ENCODE measurements at places on chromosomes 2 and 18.

DNA sequence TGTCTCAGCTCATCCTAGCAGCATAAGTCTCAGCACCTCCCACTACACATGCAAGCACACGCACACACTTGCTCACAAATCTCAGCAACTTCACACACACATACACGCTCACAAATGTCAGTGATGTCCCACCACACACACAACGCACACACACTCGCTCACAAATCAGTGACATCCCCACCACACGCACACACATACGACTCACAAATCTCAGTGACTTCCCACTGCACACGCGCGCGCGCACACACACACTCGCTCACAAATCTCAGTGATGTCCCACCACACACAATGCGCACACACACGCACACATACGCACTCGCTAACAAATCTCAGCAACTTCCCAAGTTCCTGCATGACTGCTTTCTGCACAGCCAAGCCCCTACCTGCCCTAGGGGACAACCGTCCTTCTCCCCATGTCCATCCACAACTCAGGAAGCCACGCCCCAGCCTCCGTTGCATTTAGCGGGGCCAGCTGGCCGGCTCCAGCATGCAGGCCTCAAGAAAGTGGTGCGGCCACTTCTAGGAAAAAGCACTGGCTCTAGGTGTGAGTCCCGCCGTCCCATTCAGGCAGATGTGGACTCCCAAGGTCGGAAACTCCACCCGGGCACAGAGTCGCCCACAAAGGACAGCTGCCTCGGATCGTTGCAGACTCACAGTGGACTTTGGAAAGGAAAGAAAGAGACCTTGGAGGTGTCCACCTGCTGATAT lies 180.1 kb upstream of the SALL3 start:
- no peak for DNase-seq

- DNase-seq: no peak
These were observed 119.9 kb upstream of the ACVR1C start for GRCh38 chr2:157748371-157749142.

DNA sequence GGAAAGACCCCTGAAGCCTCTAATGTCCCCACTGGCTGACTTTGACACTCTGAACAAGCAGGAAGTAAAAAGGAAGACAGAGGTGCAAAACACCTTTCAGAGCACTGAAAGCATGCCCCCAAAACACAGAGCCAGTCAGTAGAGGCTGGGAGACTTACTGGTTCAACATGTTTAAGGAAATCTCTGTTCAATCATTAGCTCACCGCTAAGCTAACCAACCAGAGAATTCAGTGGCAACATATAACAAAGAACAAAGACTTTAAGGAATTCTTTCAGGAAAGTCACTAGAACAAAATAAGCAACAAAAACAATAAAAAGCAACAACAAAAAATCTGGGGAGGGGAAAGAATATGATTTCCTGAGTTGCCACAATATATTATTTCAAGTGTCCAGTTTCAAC lies 24.1 kb upstream of the RNU4ATAC start:
- DNase-seq: no peak

DNA sequence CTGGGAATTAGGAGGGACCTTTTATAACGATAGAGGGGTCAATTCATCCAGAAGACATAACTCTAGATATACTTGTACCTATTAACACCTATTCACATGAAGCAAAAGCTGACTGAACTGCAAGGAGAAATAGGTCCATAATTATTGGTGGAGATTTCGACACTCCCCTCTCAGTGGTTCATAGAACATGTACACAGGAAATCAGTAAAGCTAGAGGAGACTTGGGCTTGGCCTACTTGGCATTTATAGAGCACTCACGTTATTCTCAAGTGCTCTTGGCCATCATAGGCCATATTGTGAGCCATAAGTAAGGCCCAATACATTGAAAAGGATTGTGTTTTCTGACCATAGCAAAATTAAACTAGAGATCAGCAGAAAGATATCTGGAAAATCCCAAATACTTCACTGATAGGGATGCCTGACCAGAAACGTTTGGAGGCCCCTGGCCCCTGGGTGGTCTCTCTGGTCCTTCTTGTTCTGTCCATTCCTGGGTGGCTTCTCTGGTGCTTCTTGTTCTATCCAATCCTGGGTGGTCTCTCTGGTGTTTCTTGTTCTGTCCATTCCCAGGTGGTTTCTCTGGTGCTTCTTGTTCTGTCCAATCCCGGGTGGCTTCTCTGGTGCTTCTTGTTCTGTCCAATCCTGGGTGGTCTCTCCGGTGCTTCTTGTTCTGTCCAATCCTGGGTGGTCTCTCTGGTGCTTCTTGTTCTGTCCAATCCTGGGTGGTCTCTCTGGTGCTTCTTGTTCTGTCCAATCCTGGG lies 49.0 kb downstream of the SNED1 start:
- DNase-seq: no peak

GRCh38 chr18:59276047-59276446 lies 2.8 kb upstream of the RAX start:
- no peak for DNase-seq

- no peak for DNase-seq
These were observed 67.2 kb downstream of the CD8B2 start for GRCh38 chr2:106554411-106554810.

- DNase-seq: peak; percentile 64
These were observed 578.6 kb upstream of the RAB6C start for GRCh38 chr2:129400826-129401225.

DNA sequence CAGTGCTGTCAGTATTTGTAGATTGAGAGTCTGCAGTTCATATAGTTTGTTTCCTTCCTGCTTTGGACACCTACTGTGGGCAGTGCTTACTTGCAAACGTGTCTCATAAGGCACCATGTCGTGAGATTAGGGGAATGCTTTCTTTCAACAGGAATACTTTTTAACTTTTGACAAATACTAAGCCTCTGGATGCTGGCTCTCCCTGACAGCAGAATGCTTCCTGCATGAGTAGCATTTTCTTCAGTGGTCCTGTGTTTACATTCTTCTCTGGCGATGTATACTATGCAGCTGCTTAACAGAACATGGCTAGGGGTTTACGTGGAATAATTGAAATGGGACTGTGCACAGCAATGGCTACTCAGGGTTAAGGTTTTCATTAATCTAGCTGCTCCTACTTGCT lies 807.5 kb downstream of the MBD2 start:
- no peak for DNase-seq

DNA sequence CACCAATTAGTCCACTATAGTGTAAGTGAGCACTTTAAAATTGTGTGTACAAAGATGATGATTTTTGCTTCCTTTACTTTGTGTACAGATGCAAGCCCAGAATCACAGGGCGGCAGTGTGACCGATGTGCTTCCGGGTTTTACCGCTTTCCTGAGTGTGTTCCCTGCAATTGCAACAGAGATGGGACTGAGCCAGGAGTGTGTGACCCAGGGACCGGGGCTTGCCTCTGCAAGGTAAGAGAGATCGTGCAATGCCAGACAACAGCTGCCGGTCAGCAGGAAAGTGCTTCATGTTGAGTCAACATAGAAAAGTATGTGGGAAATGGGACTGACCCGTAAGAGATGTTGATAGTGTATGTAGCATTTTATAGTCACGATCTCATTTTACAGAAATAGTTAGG lies 156.8 kb upstream of the TTC39C start:
- DNase-seq: no peak

DNA sequence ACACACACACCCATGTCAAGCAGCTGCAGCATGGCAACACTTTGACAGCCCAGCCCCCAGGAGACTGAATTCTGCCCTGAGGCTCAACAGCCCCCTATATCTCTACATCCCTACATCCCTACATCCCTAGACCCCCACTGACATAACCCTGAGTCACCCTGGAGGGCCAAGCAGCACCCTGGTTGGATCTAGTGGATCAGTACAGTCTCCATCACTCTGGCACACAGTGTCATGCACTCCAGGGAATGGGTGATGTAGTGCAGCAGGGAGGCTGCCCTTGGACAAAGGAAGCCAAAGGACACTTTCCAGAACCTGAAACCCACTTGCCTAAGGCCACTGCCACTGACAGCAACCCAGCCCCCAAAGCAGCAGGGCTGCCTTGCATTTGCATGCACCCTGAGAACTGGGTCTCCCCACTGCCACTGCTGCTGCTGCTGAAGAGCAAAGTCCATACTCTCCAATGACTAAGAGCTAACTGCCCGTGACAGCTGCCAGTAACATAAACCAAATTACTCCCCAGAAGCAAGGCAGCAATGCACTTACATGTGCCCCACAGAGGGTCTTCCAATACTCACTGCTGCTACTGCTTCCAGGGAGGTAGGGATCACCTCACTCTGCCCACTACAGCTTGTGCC lies 681.6 kb upstream of the KLHL29 start:
- DNase-seq: no peak

DNA sequence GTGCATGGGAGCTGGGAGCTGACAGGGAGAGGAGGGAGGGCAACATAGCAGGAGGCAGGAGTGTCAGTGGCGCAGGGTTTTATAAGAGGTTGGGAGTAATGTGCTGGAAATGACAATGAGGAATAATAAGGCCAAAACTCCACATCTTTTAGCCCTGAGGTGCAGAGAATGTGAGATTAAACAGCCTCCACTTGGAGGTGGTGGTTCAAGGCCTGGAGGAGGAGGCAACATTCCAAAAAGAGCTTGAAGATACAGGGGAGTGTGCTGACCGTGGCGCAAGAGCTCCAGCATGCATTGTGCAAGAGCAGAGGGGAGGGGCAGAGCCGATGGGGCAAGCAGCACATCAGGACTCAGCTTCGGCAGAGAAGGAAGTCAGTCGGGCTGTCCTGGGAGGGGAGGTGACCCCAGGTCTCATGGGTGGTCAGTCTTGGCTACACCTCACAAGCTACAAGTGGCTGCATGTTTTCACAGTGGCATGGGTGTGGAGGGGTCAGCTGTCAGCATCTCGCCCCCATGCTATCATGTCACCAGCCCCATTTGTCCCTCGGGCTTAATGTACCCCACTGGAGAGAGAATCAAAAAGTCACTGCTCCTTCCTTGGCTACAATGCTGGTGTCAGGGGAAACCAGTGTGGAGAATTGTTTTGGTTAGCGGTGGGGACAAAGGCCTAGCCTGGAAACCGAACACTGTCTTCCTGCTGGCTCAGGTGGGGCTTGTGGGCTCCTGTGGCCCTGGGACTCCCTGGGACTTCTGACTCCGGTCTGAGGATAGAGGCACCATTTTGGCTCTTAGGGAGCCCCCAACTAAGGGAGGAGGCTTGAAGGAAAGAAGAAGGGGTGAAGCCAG lies 208.0 kb downstream of the ZFP36L2 start:
- DNase-seq: no peak

GRCh38 chr2:129443865-129444739 lies 535.4 kb upstream of the RAB6C start:
- DNase-seq: no peak

DNA sequence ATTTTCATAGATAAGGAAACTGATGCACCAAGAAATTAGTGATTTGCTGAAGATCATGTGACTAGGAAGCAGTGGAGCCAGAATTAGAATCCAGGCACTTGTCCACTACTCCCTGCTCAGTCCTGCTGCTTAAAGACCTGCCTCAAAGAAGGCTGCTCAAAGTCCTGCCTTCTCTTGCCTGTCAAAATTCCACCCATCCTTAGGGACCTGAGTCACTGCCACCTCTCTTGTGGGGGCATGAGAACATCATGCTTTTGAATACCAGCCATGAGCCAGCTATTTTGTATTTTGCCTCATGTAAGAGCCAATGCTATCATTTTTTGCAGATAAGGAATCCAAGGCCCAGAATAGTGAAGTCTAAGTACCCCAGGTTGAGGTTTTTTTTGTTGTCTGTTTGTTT lies 47.1 kb downstream of the DDX1 start:
- no peak for DNase-seq

DNA sequence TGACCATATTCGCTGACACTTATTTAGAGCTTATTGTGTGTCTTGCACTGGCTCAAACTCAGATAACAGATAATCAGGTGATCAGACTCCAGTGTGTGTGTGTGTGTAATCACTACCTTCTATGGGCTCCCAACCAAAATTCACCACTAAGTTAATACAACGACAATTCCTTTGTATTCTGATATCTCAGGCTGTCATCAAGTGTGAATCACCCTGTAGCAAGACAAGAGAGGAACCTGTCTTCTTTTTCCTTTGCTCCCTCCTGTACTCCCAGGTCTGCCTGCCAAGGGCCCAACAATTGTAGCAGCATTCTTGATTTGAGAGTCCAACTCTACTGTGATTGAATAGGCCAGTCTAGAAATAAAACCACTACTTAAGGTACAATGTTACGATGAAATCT lies 25.8 kb downstream of the ITGB6 start:
- DNase-seq: no peak

GRCh38 chr2:234031207-234031606 lies 19.3 kb upstream of the SPP2 start:
- no peak for DNase-seq

GRCh38 chr18:432791-433190 lies 67.7 kb downstream of the COLEC12 start:
- no peak for DNase-seq

DNA sequence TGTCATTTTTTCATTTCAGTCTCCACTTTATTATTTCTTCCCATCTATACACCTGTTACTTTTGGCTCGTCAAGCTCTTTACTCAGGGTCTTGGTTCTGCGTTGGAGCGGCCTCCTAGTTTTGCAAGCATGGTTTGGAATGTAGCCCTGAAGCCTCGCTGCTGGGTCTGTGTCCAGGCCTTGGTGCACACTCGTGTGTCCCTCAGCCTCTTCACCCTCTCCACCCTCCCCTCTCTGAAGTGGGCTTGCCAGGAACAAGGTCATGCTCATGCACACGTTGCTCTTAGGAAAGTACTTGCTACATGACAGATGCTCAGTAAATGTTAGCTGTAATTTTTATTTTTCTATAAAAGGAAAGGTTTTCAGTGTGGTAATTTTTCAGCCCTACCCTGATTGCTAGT lies 147.0 kb downstream of the ATP9B start:
- DNase-seq: no peak

GRCh38 chr2:159922563-159922962 lies 124.6 kb upstream of the CD302 start:
- no peak for DNase-seq

DNA sequence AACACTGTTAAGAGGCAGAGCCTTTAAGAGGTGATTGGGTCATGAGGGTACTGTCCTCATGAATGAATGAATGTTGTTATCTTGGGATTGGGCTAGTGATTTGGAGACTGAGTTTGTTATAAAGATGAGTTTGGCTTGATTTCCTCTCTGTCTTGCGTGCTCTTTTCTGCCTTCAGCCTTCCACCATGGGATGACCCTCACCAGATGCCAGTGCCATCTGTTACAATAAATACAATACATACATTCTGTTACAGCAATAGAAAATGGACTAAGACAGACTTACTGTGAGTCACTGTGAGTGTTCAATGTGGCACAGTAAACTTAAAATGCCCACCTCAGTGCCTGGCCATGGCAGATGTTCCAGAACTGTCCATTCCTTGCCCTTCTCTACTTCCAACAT lies 95.0 kb upstream of the ZFP36L2 start:
- no peak for DNase-seq

- no peak for DNase-seq
These were observed 245.9 kb downstream of the TFCP2L1 start for GRCh38 chr2:121038891-121039616.

GRCh38 chr2:231373786-231374349 lies 21.6 kb upstream of the B3GNT7 start:
- DNase-seq: no peak

DNA sequence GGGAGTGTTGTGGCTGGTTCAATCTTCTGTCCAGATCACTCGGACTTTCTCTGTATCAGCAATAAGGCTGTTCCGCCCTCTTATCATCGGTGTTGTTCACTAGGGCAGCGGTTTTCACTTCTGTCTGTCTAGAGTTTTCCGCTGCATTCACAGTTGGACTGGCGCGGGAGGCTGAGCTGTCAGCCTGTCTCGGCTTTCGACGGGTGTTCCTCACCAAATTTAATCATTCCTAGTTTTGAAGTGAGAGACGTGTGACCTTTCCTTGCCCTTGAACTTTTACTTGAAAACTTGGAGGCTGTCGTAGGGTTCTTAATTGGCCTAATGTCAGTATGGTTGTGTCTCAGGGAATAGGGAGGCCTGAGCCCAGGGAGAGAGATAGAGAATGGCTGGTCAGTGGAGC lies 108.3 kb downstream of the NFATC1 start:
- no peak for DNase-seq

All from glutamatergic neuron (in vitro differentiated cells).